ENCODE measurements at places on chromosomes 16 and 17. TPM values are rescaled to one million over a fixed set of nuclear protein-coding genes. Genes with fewer than 3 reads are reported as not detected.

Gene SDK2
- total RNA-seq = 7.5 TPM

Gene CD300LB
- not detected for total RNA-seq

Gene SLC2A4
- total RNA-seq = 0.24 TPM

Gene HCRT
- not detected for total RNA-seq

Gene ZSCAN10
- total RNA-seq = not detected

Gene STX1B
- total RNA-seq = 0.72 TPM

Gene HAP1
- 1.2 TPM for total RNA-seq

Gene KRTAP4-9
- not detected for total RNA-seq

Gene FBXL16
- total RNA-seq = 0.21 TPM

Gene CCL23
- total RNA-seq = not detected

Gene BAHCC1
- total RNA-seq = 1.5 TPM

Gene KCTD19
- not detected for total RNA-seq

Gene CD300H
- total RNA-seq = not detected

Gene HOXB13
- 0.24 TPM for total RNA-seq

Gene FOXF1
- total RNA-seq = not detected

Gene DHRS7C
- not detected for total RNA-seq

Gene EZH1
- 12.1 TPM for total RNA-seq

Gene EFCAB5
- total RNA-seq = under 0.01 TPM

Gene CARHSP1
- 65.6 TPM for total RNA-seq

Gene TEX19
- total RNA-seq = not detected

Gene LDHD
- total RNA-seq = 0.72 TPM

Gene OR1F1
- not detected for total RNA-seq

Gene OTOA
- not detected for total RNA-seq

Gene ANKFN1
- under 0.01 TPM for total RNA-seq

Gene COL1A1
- 3.2 TPM for total RNA-seq

Gene GUCY2D
- not detected for total RNA-seq

Gene THUMPD1
- 96.9 TPM for total RNA-seq

Gene CCDC200
- total RNA-seq = not detected

Gene TBC1D3K
- total RNA-seq = not detected

Gene SLFN12L
- not detected for total RNA-seq

Gene CCL4
- not detected for total RNA-seq

Gene NLRC5
- total RNA-seq = 1.7 TPM

Gene PRSS53
- 0.96 TPM for total RNA-seq

Gene CCL17
- not detected for total RNA-seq

Gene C16orf54
- total RNA-seq = not detected

Gene EIF4A3
- 135 TPM for total RNA-seq

Gene ITGB3
- total RNA-seq = 97.1 TPM

Gene CACNA1H
- total RNA-seq = 0.24 TPM

Gene AOC2
- total RNA-seq = 0.96 TPM

All from tracheal epithelial cell (primary cell).